ENCODE measurements at places on chromosomes 4 and X. TPM values are rescaled to one million over a fixed set of nuclear protein-coding genes. Genes with fewer than 3 reads are reported as not detected.

- H3K27me3 ChIP-seq = no peaks in the 10 kb centered on the region
- no peak for DNase-seq
- H3K4me3 ChIP-seq = no peak overlapping the region
- H3K27ac ChIP-seq = no peak overlapping the region
- no peaks in the 10 kb centered on the region for H3K4me1 ChIP-seq
- no peaks in the 10 kb centered on the region for H3K36me3 ChIP-seq
These were observed 148.6 kb downstream of the SLC4A4 start for GRCh38 chr4:71487344-71487920.

DNA sequence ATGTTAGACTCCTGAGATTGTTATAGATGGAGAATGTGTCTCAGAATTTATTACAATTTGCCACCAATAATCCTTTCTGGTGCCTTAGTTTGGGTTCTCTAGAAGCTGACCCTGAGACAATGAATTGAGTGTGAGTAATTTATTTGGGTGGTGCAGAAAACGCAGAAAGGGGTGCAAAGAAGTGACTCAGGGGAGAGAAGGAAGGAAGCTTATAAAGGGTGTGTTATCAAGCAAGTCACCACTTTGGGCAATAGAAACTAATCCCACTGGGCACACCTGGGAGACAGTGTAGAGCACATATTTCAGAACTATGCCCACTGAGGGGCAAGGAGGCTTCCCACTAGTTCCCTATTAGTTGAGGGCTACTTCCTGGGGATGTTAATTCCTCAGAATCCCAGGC lies 320.6 kb downstream of the MID1IP1 start:
- no peaks in the 10 kb centered on the region for H3K4me1 ChIP-seq
- H3K27ac ChIP-seq = no peak overlapping the region
- DNase-seq = no peak
- H3K27me3 ChIP-seq = no peaks in the 10 kb centered on the region
- H3K4me3 ChIP-seq = no peak overlapping the region
- no peaks in the 10 kb centered on the region for H3K36me3 ChIP-seq

The CFAP299 gene
- not detected for total RNA-seq

GRCh38 chrX:24371391-24371972 lies 11.0 kb downstream of the SUPT20HL1 start:
- H3K4me1 ChIP-seq = no peaks in the 10 kb centered on the region
- H3K4me3 ChIP-seq = no peak overlapping the region
- H3K36me3 ChIP-seq = no peaks in the 10 kb centered on the region
- no peaks in the 10 kb centered on the region for H3K27me3 ChIP-seq
- peak; percentile 30 for DNase-seq

GRCh38 chr4:108171339-108172230 lies 2.9 kb upstream of the LEF1 start:
- no peak for DNase-seq
- peak overlapping the region; percentile 28 for H3K4me3 ChIP-seq
- no peak overlapping the region for H3K27ac ChIP-seq

- no peaks in the 10 kb centered on the region for H3K27me3 ChIP-seq
- peak; percentile 96 for DNase-seq
- peak within 1 kb of the TSS; percentile 88 for H3K27ac ChIP-seq
- H3K36me3 ChIP-seq = no peaks in the 10 kb centered on the region
These were observed at the start of gene KLHL4 for GRCh38 chrX:87517571-87518141. KLHL4 (plus strand) TSS chrX:87517802; CDS start chrX:87517894, 92 bp downstream.

DNA sequence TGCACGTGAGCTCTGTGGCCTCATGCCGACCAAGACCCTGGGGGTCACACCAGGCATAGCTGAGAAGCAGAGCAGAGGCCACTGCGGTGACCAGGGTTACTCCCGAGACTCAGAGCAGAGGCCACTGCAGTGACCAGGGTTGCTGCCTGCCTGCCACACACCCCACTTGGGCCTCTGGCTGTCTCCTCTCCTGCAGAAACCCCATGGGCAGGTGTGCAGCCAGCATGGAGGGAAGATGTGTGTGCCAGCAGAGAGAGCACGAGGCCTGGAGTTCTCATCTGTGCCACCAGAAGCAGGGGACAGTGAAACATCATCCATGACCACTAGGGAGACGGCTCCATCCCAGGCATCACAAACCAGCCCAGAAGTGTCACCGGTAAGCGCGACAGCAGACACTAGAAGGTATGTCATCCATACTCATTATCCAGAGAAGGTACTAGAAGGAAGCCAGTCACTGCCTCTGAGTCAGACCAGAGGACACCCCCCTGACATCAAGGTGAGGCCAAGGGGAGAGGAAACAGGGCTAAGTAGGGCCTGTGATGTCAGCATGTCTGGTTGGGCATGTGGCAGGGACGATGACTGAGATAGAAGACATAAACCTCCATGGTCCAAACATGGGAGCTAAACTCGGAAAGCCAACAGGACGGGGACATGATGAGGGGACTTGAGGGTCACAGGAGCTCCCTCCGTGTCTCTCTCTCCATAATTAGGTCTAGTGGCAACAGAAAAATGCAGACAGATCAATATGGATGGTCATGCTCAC lies 24.2 kb upstream of the SPON2 start:
- H3K4me3 ChIP-seq = no peak overlapping the region
- no peak overlapping the region for H3K27ac ChIP-seq
- H3K27me3 ChIP-seq = no peaks in the 10 kb centered on the region
- no peak for DNase-seq

DNA sequence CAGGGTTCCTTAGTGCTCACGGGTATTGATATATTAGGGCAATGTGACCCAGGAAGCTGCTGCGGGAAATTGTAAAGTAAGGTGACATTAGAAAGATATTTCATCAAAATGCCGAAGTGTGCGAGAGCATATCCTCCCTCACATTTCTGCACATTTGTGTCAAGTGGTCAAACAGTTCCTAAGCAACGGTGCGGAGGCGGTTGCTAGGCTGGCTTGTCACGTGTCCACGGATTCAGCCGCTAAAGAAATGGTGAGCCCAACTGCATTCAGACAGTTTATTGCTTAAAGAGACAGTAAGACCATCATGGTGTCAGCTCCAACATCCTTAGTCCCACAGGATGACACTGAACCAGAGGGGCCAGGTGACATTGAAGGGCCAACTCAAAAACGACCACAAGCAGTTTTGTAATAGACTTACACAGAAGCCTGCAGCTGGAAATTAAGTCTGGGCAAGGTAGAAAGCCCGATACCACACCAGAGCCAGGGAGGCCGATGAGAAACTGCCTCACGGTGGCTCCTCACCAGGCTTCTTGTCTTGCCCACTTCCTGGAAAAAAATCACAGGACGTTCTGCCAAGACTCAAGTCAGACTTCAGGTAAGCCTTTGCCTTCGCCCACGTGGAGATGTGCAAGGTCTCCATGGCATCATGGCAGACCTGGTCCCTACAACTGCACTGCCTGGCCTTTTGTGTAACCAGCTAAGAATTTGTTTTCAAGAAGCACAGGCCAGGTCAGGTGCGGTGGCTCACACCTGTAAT lies 50.4 kb downstream of the USP11 start:
- H3K4me1 ChIP-seq = peaks cover 16% of the 10 kb centered on the region
- H3K27ac ChIP-seq = peak overlapping the region; percentile 12
- no peaks in the 10 kb centered on the region for H3K27me3 ChIP-seq
- peak overlapping the region; percentile 29 for H3K4me3 ChIP-seq
- H3K36me3 ChIP-seq = no peaks in the 10 kb centered on the region

The XAGE2 gene
- not detected for total RNA-seq

The GPC3 gene
- 8.2 TPM for total RNA-seq

GRCh38 chrX:136386826-136387225 lies 86.1 kb downstream of the ADGRG4 start:
- H3K4me3 ChIP-seq = no peak overlapping the region
- H3K27me3 ChIP-seq = no peaks in the 10 kb centered on the region
- H3K4me1 ChIP-seq = no peaks in the 10 kb centered on the region

The CTAG1A gene
- total RNA-seq = not detected

DNA sequence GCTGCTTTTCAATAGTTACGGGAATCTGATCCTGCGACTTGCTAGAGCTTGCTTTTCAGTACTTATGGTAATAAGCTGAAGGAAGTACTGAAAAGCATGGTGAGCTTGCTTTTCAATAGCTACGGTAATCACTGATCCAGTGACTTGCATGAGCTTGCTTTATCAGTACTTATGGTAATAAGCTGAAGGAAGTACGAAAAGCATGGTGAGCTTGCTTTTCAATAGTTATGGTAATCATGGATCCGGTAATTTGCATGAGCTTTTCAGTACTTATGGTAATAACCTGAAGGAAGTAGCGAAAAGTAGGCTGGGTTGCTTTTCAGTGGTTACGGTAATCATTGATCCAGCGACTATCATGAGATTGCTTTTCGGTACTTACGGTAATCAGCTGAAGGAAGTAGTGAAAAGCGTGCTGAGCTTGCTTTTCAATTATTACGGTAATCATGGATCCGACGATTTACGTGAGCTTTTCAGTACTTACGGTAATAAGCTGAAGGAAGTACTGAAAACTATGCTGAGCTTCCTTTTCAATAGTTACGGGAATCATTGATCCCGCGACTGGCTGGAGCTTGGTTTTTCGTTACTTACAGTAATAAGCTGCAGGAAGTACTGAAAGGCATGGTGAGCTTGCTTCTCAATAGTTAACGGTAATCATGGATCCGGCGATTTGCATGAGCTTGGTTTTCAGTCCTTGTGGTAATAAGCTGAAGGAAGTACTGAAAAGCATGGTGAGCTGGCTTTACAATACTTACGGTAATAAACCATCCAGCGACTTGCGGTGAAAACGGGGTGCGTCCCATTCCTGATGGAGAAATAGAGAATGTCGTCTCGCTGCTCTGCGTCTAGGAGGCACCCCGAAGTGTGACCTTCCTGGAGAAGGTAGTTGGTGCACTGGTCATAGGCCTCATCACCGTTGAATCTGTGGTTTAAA lies 6.5 kb downstream of the CRLF2 start:
- H3K4me1 ChIP-seq = no peaks in the 10 kb centered on the region
- H3K36me3 ChIP-seq = no peaks in the 10 kb centered on the region
- peak; percentile 76 for DNase-seq
- H3K27ac ChIP-seq = no peak overlapping the region
- no peaks in the 10 kb centered on the region for H3K27me3 ChIP-seq

- no peak overlapping the region for H3K4me3 ChIP-seq
- no peaks in the 10 kb centered on the region for H3K36me3 ChIP-seq
- no peak for DNase-seq
These were observed 97.9 kb upstream of the PDHA1 start for GRCh38 chrX:19245711-19246269.

The TBC1D8B gene
- total RNA-seq = 12.1 TPM

DNA sequence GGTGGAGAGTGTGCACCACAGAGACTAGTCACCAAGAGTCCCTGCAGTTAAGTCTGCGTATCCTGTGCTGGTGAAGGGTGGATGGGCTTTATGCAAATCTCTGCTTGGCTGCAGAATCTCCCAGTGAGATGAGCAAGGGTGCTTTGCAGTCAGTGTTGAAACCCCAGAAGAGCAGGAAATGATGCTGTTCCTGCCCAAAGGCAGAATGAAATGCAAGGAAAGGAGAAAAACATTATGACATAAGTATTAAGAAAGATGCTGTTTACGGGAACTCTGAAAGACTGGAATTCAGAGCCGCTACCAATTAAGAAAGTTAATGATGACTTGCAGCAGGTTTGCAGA lies 25.4 kb upstream of the ACSL1 start:
- no peak overlapping the region for H3K4me3 ChIP-seq
- DNase-seq = no peak
- H3K27ac ChIP-seq = no peak overlapping the region
- H3K36me3 ChIP-seq = no peaks in the 10 kb centered on the region
- peaks cover 2% of the 10 kb centered on the region for H3K4me1 ChIP-seq
- H3K27me3 ChIP-seq = peaks cover 3% of the 10 kb centered on the region

GRCh38 chr4:168800926-168801325 lies 209.1 kb downstream of the CBR4 start:
- no peaks in the 10 kb centered on the region for H3K36me3 ChIP-seq
- peak overlapping the region; percentile 23 for H3K27ac ChIP-seq
- DNase-seq = no peak
- no peaks in the 10 kb centered on the region for H3K27me3 ChIP-seq
- peaks cover 41% of the 10 kb centered on the region for H3K4me1 ChIP-seq
- no peak overlapping the region for H3K4me3 ChIP-seq

The HNRNPDL gene
- 205 TPM for total RNA-seq

DNA sequence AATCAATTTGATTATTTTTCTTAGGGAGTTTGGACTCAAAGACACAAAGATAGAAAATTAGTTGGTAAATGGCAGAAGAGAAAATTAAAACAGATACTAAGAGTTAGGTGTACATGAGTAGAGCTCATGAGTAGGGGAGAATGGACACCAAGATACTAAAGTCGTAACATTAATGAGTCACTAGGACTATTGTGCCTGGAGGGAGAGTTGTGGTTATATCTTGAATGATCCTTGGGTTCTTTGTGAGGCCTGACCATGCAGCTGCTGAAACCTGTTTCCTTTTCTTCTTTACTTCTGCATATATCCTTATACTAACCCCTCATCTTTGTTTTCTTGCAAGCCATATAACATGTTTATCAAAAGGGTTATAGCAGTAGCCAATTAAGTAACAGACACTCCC lies 532.8 kb downstream of the RPA4 start:
- H3K27ac ChIP-seq = no peak overlapping the region
- no peak overlapping the region for H3K4me3 ChIP-seq
- H3K36me3 ChIP-seq = no peaks in the 10 kb centered on the region
- no peaks in the 10 kb centered on the region for H3K4me1 ChIP-seq

DNA sequence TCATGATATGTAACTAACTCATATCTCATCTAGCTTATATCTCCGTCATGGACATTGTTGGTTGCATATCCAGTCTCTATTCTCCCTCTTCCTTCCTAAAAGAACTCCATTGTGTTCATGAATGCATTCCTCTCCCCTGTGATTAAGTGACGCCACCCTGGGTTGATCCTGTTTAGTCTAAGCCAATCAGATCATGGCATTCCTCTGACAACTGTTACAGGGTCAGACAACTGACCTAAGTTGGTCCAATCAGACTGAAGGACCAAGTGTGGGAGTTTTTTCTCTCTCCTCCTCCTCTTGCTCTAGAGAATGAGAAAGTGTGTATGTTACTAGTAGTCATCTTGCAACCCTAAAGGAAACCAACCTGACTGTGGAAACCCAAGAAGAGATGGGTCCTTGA lies 3.6 kb downstream of the APOO start:
- H3K4me3 ChIP-seq = no peak overlapping the region
- peak; percentile 37 for DNase-seq
- H3K27me3 ChIP-seq = no peaks in the 10 kb centered on the region

GRCh38 chr4:128686810-128687209 lies 122.7 kb upstream of the JADE1 start:
- no peak overlapping the region for H3K4me3 ChIP-seq
- H3K27ac ChIP-seq = no peak overlapping the region
- no peaks in the 10 kb centered on the region for H3K36me3 ChIP-seq

- no peak overlapping the region for H3K27ac ChIP-seq
- no peaks in the 10 kb centered on the region for H3K36me3 ChIP-seq
- H3K27me3 ChIP-seq = no peaks in the 10 kb centered on the region
- no peak overlapping the region for H3K4me3 ChIP-seq
- no peak for DNase-seq
These were observed 620.9 kb upstream of the GALNT7 start for GRCh38 chr4:172547724-172548123.

The PPP1R3F gene
- total RNA-seq = 5.6 TPM

The BMP2K gene
- total RNA-seq = 33.3 TPM

GRCh38 chr4:11042760-11043159 lies 358.2 kb upstream of the CLNK start:
- DNase-seq = no peak
- H3K4me1 ChIP-seq = no peaks in the 10 kb centered on the region
- H3K36me3 ChIP-seq = no peaks in the 10 kb centered on the region

GRCh38 chr4:89021684-89022083 lies 35.3 kb downstream of the FAM13A start:
- peaks cover 2% of the 10 kb centered on the region for H3K36me3 ChIP-seq
- H3K4me1 ChIP-seq = no peaks in the 10 kb centered on the region
- no peak overlapping the region for H3K4me3 ChIP-seq
- DNase-seq = no peak
- H3K27me3 ChIP-seq = no peaks in the 10 kb centered on the region

GRCh38 chr4:96145601-96146000 lies 305.7 kb downstream of the PDHA2 start:
- no peak overlapping the region for H3K27ac ChIP-seq
- no peaks in the 10 kb centered on the region for H3K36me3 ChIP-seq
- H3K4me3 ChIP-seq = no peak overlapping the region
- H3K27me3 ChIP-seq = no peaks in the 10 kb centered on the region

Measured in astrocyte (in vitro differentiated cells and primary cell).